Fibroblast of skin of scalp (primary cell): ENCODE measurements at places on chromosomes 4 and X.

GRCh38 chr4:125044886-125045285, 269.9 kb upstream of the FAT4 start:
- no peak for DNase-seq

- DNase-seq = no peak
These were observed 9.0 kb upstream of the PRSS48 start for GRCh38 chr4:151267822-151268535.

DNA sequence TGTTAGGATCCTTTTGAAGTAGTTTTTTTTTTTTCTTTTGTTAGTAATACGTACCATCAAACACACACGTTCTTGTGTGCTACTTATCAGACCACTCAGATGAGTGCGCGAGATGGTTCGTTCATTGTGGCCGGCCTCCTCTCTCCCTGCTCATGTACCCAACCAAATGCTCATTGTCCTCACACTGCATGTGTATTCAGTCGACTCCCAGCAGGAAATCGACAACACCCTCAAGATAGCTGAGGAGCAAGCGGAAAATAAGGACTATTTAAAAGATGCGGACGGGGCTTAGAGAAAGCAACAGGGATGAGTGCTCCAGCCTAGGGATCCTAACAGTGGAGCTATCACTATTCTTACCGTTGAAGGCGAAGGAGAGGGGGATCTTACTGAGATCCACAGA, 72.9 kb upstream of the GUCY1A1 start:
- DNase-seq = no peak

- DNase-seq = no peak
These were observed 253.2 kb downstream of the ANKRD50 start for GRCh38 chr4:124459196-124459940.
